ENCODE measurements at places on chromosomes 2 and 18. TPM values are rescaled to one million over a fixed set of nuclear protein-coding genes. Genes with fewer than 3 reads are reported as not detected.

- H3K36me3 ChIP-seq = no peaks in the 10 kb centered on the region
- H3K27me3 ChIP-seq = peaks cover 37% of the 10 kb centered on the region
- no peak overlapping the region for H3K4me3 ChIP-seq
These were observed 99.7 kb downstream of the INHBB start for GRCh38 chr2:120445449-120446143.

GRCh38 chr2:12513339-12513738 is 203.4 kb upstream of the TRIB2 start:
- DNase-seq = no peak
- no peaks in the 10 kb centered on the region for H3K36me3 ChIP-seq
- no peak overlapping the region for H3K27ac ChIP-seq
- H3K4me3 ChIP-seq = no peak overlapping the region
- no peaks in the 10 kb centered on the region for H3K4me1 ChIP-seq
- no peaks in the 10 kb centered on the region for H3K27me3 ChIP-seq

DNA sequence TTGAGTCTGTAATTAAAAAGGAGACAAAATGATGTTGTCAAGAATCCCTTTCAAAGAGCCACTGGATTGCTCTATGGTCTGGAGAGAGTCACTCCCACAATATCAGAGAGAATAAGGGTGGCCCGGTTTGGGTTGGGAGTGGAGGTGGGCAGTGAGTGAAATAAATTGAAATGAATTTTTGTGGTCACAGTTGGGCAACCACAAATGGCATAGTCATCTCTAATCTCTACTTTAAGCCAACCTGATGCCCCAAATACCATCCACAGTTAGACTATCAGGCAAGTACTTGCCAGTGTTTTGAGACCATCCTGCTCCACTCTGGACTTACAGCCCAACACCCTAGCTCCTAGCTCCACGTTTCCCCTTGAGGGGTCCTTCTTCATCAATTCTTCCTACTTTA is 559.7 kb downstream of the BCL11A start:
- no peaks in the 10 kb centered on the region for H3K36me3 ChIP-seq
- no peak overlapping the region for H3K27ac ChIP-seq
- no peaks in the 10 kb centered on the region for H3K27me3 ChIP-seq
- DNase-seq = no peak

DNA sequence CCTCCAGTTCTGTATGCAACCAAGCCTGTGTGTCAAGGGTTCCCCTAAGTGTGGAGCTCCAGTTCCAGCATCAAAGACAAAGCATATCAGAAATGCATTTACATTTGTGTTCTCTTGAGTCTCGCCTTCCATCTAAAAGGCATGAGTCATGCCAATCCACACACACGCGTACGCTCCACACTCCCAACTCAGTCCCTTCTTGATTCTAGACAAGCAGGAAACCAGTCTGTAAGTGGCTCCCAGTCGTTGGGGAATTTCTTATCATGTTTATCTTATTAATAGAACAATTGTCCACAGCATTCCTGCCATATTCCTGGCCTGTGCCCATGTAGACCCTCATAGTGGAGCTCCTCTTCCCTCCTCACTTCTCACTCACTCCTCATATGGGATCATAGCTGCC is 86.4 kb upstream of the SLC35G4 start:
- H3K27ac ChIP-seq = no peak overlapping the region
- H3K27me3 ChIP-seq = no peaks in the 10 kb centered on the region
- H3K4me1 ChIP-seq = no peaks in the 10 kb centered on the region
- no peak overlapping the region for H3K4me3 ChIP-seq

- H3K27me3 ChIP-seq = no peaks in the 10 kb centered on the region
- no peaks in the 10 kb centered on the region for H3K4me1 ChIP-seq
- H3K36me3 ChIP-seq = no peaks in the 10 kb centered on the region
These were observed 183.9 kb downstream of the FMNL2 start for GRCh38 chr2:152518641-152519580.

DNA sequence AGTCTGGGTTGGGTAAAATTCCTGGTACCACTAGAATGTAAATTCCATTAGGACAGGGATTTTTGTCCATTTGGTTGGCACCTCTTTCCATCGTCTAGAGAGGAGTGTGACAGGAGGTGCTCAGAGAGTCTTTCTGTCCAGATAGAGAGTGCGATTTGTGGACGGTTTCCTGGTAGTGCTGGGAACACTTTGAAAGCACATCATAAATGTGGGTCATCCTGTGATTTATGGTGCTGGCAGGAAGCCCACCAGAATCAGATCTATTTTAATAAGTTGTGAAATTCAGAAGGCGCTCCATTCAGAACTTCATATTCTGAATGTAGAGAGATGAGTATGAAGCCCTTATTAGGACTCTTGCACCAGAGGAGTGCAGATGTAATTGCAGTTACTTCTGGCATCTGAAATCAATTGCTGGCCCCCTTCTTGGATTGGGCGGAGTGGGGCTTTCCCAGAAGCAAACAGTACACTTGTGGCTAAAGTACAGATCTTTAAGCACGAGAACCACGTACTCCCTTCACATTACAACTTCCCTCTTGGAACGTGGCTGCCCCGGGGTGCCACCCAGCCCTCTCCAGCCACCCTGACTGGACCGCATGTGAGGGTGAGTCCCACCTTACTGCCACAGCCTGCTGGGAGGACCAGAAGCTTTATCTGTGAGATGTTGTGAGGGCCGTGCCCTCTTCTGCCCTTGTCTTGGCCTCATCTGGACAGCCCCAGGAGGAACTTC is 243.2 kb downstream of the MYO3B start:
- H3K27ac ChIP-seq = no peak overlapping the region
- no peak overlapping the region for H3K4me3 ChIP-seq
- no peaks in the 10 kb centered on the region for H3K4me1 ChIP-seq

DNA sequence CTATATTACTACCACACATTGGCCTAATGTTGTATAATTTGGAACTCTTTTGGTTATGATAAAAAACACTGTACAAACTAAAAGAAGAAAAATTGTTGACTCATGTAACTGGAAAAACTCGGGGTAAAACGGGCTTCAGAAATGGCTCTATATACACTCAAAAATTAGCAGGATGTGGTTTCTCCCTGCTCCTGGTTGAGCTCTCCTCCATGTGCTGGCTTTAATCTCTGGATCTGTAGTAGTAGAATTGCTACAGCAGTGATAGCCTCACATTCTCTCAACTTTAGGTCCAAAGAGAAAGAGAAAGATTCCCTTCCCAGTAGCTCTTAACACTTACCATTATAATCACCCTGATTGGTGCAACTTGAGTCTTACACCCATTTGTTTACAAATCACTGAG is 274.9 kb upstream of the GALNT5 start:
- H3K4me1 ChIP-seq = no peaks in the 10 kb centered on the region
- no peak overlapping the region for H3K4me3 ChIP-seq
- H3K27ac ChIP-seq = no peak overlapping the region
- H3K27me3 ChIP-seq = no peaks in the 10 kb centered on the region

DNA sequence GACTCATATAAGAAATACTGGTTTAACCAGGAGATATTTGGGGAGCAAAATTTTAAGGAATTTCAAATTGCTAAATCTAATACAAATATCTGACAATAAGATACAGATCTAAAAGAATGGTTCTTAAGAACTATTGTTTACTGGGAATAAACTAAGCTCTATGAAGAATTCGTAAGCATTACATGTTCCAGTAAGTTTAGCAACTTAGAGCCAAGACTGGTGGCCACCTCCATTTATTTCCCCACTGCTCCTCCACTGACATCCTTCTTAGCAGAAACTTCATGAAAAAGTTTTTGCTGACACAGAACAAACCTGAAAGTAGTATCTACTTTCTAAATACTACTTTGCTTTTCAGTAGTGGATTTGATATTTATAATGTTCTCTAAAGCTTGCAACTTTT is 83.0 kb downstream of the ACSL3 start:
- H3K27ac ChIP-seq = no peak overlapping the region
- no peaks in the 10 kb centered on the region for H3K36me3 ChIP-seq
- no peak for DNase-seq
- no peaks in the 10 kb centered on the region for H3K27me3 ChIP-seq
- H3K4me1 ChIP-seq = peaks cover 3% of the 10 kb centered on the region

DNA sequence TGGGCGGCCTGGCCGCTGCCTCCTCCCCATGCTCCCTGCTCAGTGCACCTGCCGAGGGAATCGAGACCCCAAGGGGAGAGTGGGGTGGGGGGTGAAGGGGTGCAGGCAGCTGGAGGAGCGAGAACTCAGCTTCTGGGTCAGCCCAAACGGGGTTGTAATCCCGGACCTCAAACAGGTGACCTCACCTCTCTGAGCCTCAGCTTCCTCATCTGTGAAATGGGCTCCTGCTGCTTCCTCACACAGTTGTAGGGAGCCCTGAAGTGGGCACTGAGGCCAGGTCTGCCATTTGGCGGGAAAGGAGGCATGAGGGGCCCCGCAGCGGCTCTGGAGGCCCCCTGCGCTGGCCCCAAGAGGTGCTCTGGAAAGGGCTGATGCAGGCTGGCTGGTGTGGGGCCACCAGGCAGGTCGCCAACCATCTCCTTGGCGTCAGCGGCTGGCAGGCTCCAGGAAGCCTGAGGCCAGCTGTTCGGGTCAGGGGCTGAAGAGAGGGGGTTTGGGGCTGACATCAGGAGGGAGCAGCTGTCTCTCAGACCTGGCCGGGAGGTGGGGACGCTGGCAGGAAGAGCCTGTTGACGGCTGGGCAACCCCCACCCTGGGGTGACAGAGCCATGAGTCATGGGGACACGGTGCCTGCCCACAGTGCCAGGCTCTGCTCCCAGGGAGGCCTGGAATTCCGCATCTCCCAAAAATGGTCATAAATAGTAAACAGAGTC is 4.9 kb downstream of the KLHL30 start:
- H3K27ac ChIP-seq = no peak overlapping the region
- no peak overlapping the region for H3K4me3 ChIP-seq
- H3K27me3 ChIP-seq = peaks cover 9% of the 10 kb centered on the region
- peaks cover 14% of the 10 kb centered on the region for H3K4me1 ChIP-seq

DNA sequence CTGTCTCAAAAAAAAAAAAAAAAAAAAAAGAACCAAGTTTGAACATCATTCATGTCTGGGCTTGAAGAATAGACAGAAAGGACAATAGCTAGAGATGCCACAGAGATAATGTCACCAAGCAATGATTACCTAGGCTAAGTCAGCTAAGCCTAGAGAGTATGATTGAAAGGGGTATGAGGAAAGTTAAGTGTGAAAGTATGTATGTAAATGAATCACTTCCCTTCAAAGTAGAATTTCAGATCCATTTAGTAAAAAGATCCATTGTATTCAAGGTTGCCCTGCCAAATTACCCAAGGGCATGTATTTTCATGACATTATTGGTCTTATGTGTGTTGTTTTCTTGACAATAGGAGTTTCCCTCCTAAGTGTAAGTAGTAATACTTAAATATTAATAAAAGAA is 34.1 kb upstream of the SLC39A10 start:
- no peaks in the 10 kb centered on the region for H3K36me3 ChIP-seq
- no peaks in the 10 kb centered on the region for H3K4me1 ChIP-seq
- no peak for DNase-seq
- no peaks in the 10 kb centered on the region for H3K27me3 ChIP-seq
- H3K27ac ChIP-seq = no peak overlapping the region
- no peak overlapping the region for H3K4me3 ChIP-seq

- H3K4me3 ChIP-seq = no peak overlapping the region
- no peaks in the 10 kb centered on the region for H3K4me1 ChIP-seq
- H3K36me3 ChIP-seq = no peaks in the 10 kb centered on the region
- no peak overlapping the region for H3K27ac ChIP-seq
- H3K27me3 ChIP-seq = no peaks in the 10 kb centered on the region
- DNase-seq = no peak
These were observed 16.4 kb downstream of the NLRC4 start for GRCh38 chr2:32248299-32248698.

GRCh38 chr2:32063310-32064020 is at the start of gene SPAST:
Gene SPAST, plus strand, starts transcription at chr2:32063556. Its CDS starts 276 bp downstream, at chr2:32063832.
- DNase-seq = peak; percentile 91
- H3K4me1 ChIP-seq = no peaks in the 10 kb centered on the region
- H3K36me3 ChIP-seq = no peaks in the 10 kb centered on the region
- H3K4me3 ChIP-seq = peak within 1 kb of the TSS; percentile 77
- H3K27me3 ChIP-seq = no peaks in the 10 kb centered on the region
- H3K27ac ChIP-seq = peak within 1 kb of the TSS; percentile 72

DNA sequence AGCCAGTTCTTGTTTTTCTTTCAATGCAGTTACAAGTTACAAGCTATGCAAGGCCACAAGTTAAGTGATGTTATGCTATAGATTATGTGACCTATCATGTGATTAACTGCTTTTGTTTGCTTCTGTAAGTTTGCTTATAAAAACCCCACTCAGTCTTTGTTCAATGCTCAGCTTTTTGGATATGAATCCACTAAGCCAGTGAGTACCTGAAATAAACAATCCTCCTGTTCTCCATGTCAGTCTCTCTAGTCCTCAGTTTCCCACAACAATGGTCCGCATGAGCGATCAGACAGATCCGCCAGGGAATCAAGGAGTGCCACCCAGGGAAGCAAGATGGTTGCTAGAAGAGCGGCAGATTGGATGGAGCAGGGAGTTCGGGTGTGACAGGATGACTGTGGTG is 30.7 kb upstream of the ZNF236 start:
- no peaks in the 10 kb centered on the region for H3K36me3 ChIP-seq
- H3K27me3 ChIP-seq = no peaks in the 10 kb centered on the region
- H3K4me3 ChIP-seq = no peak overlapping the region
- H3K27ac ChIP-seq = no peak overlapping the region

- H3K36me3 ChIP-seq = peaks cover 5% of the 10 kb centered on the region
- no peak overlapping the region for H3K4me3 ChIP-seq
- H3K27me3 ChIP-seq = no peaks in the 10 kb centered on the region
- DNase-seq = no peak
These were observed 44.0 kb downstream of the EPG5 start for GRCh38 chr18:45923138-45923537.

DNA sequence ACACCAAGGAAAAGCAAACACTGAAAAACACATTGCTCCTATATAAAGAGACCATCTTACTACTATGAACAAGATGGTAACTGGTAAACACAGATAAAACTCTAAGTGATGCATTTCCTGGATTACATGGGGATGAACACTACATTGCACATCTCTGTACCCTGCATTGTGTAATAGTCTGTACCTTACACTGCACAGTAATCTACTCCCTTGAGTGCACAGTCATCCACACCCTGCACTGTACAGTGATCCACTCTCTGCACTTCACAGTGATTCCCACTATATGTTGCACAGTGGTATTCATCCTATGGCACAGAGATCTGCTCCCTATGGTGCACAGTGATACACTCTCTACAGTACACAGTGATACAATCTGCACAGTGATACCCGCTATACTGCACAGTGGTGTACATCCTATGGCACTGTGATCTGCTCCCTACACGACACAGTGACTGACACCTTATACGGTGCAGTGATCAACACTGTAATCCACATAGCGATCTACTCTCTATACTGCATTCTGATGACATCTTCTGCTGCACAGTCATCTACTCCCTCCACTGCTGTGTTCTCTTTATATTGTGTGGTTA is 462.2 kb upstream of the RGPD4 start:
- no peak overlapping the region for H3K27ac ChIP-seq
- no peaks in the 10 kb centered on the region for H3K27me3 ChIP-seq
- DNase-seq = no peak
- no peak overlapping the region for H3K4me3 ChIP-seq
- H3K4me1 ChIP-seq = no peaks in the 10 kb centered on the region

The ALLC gene
- total RNA-seq = 13.0 TPM

The ZNF236 gene
- total RNA-seq = 21.0 TPM

The BMP10 gene
- not detected for total RNA-seq

The TUBA4B gene
- total RNA-seq = not detected

The KATNAL2 gene
- total RNA-seq = 4.8 TPM
